ENCODE measurements at places on chromosomes 4 and X. TPM values are rescaled to one million over a fixed set of nuclear protein-coding genes. Genes with fewer than 3 reads are reported as not detected.

The FHDC1 gene
- total RNA-seq = 0.07 TPM

The SHROOM2 gene
- total RNA-seq = not detected

The SSX2 gene
- total RNA-seq = not detected

The PASD1 gene
- total RNA-seq = not detected

The RHOXF2B gene
- not detected for total RNA-seq

The XAGE1A gene
- total RNA-seq = not detected

The HS3ST1 gene
- 2.0 TPM for total RNA-seq

The PLAC8 gene
- total RNA-seq = 31.5 TPM

The MMRN1 gene
- not detected for total RNA-seq

The RADX gene
- total RNA-seq = 8.0 TPM

The HTT-AS gene
- not detected for total RNA-seq

DNA sequence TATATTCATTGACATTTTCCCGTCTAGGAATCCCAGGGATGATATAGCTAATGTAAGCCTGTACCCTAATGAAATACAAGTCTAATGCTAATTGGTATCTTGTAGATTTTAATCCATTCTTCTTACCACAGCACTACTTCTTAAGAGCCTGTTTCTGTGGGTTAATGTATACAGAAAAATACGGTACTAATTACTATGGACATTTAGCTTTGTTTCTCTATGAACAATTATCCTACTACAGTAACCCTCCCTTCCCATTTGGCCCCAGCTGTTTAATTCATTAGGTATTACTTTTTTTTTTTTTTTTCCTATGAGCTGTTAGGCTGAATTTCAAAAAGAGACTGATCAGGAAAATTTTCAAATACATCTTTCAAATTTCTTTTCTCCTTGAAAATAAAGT, 245.1 kb upstream of the SLC7A11 start:
- H3K27ac ChIP-seq = no peak overlapping the region
- no peak for DNase-seq
- H3K4me1 ChIP-seq = no peaks in the 10 kb centered on the region
- H3K27me3 ChIP-seq = no peaks in the 10 kb centered on the region

GRCh38 chr4:82905205-82905604, 4.7 kb downstream of the THAP9 start:
- DNase-seq = peak; percentile 31
- H3K4me3 ChIP-seq = no peak overlapping the region
- H3K27me3 ChIP-seq = no peaks in the 10 kb centered on the region
- H3K36me3 ChIP-seq = peaks cover 15% of the 10 kb centered on the region

DNA sequence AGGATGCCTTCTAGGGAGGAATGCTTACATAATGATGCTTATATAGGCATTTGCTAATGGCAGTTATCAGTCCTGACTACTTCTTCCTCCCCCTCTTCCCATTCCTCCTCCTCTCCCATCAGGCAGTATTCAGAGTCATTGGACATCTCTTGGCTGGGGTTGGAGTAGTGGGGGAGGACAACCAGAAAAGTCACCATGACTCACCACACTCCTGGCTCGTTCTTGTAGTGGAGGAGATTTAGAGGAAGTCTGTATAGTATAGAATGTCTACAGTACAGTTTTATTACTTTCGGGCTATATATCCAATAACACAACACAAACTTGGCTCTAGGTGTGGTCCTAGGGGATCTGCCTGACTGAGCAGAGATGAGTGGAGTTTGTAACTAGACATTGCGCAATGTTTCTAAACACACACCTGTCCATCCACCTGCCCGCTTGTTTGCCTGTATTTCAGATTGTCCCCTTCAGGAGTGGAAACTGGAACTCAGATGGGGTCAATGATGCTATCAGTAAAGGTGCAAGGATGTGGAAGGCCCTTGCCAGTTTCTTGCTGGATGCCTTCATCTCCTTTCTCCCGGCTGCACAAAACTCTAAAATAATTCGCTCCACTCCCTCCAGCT, 27.9 kb upstream of the KIAA1210 start:
- no peak overlapping the region for H3K27ac ChIP-seq
- no peak for DNase-seq
- no peaks in the 10 kb centered on the region for H3K4me1 ChIP-seq
- no peak overlapping the region for H3K4me3 ChIP-seq
- H3K27me3 ChIP-seq = no peaks in the 10 kb centered on the region
- H3K36me3 ChIP-seq = no peaks in the 10 kb centered on the region

GRCh38 chr4:7185487-7186030, 6.8 kb upstream of the SORCS2 start:
- H3K4me1 ChIP-seq = peaks cover 12% of the 10 kb centered on the region
- H3K36me3 ChIP-seq = no peaks in the 10 kb centered on the region
- peaks cover 13% of the 10 kb centered on the region for H3K27me3 ChIP-seq
- no peak for DNase-seq

- no peak for DNase-seq
- peaks cover 45% of the 10 kb centered on the region for H3K4me1 ChIP-seq
- H3K4me3 ChIP-seq = peak overlapping the region; percentile 91
- H3K27me3 ChIP-seq = peaks cover 22% of the 10 kb centered on the region
- H3K36me3 ChIP-seq = no peaks in the 10 kb centered on the region
Observed at GRCh38 chr4:140153419-140153717, 616 bp downstream of the MAML3 start.

DNA sequence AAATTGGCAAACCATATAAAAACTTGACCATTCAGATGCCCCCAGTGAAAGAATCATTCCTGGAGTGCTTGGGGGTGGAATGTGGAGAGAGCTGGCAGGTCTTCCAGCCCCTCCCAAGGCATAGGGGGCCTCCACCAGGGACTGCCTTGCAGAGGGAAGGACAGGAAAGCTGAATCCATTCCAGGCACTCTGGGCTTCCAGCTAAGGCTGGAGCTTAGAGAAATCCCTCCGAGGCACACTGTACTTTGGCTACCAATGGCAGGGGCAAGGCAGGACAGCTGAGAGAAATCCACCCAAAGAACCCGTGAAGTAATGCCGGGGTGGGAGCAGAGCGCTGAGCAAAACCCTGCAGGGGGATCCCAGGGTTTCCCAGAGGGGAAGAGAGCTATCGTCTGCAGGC, 4.0 kb downstream of the CENPU start:
- H3K27me3 ChIP-seq = no peaks in the 10 kb centered on the region
- DNase-seq = no peak
- no peak overlapping the region for H3K4me3 ChIP-seq
- peaks cover 54% of the 10 kb centered on the region for H3K4me1 ChIP-seq
- H3K36me3 ChIP-seq = peaks cover 68% of the 10 kb centered on the region

DNA sequence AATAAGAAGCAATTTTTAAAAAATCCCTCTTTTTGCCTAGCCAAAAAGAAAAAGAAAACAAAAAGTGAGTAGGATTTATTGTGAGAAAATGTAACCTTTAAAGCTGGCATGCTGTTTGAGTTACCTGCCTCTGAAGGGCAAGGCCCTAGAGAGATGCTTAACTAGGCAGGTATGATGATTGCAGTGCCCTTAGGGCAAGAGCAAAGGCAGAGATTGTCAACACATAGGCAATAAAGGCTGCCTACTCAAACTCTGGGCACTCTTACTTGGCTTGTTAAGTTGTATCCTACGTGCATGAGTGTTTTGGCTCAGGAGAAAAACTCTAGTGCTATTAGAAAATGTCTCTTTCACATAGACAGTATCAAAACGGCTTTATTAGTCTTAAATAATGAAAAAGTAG, 306.0 kb downstream of the RPA4 start:
- H3K4me1 ChIP-seq = no peaks in the 10 kb centered on the region
- no peak overlapping the region for H3K4me3 ChIP-seq
- DNase-seq = no peak
- no peak overlapping the region for H3K27ac ChIP-seq
- H3K36me3 ChIP-seq = no peaks in the 10 kb centered on the region

DNA sequence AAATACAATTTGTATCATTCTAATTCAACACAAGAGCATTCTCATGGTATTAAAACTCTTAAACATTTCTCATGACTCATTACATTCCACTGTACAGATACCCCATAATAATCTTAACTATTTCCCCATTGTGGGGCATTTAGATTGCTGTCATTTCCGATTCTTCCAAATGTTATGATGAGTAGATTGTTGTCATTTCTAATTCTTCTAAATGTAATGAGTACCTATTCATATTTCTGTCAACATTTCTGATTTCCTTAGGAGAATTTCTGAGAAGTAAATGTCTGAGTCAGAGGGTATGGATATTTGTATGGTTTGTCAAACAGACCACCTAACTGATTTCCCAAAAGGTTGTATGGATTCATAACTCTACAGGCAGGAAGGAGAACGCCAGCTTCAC, 8.3 kb downstream of the S100G start:
- H3K27ac ChIP-seq = no peak overlapping the region
- no peaks in the 10 kb centered on the region for H3K27me3 ChIP-seq
- H3K4me1 ChIP-seq = no peaks in the 10 kb centered on the region
- H3K4me3 ChIP-seq = no peak overlapping the region
- no peaks in the 10 kb centered on the region for H3K36me3 ChIP-seq

DNA sequence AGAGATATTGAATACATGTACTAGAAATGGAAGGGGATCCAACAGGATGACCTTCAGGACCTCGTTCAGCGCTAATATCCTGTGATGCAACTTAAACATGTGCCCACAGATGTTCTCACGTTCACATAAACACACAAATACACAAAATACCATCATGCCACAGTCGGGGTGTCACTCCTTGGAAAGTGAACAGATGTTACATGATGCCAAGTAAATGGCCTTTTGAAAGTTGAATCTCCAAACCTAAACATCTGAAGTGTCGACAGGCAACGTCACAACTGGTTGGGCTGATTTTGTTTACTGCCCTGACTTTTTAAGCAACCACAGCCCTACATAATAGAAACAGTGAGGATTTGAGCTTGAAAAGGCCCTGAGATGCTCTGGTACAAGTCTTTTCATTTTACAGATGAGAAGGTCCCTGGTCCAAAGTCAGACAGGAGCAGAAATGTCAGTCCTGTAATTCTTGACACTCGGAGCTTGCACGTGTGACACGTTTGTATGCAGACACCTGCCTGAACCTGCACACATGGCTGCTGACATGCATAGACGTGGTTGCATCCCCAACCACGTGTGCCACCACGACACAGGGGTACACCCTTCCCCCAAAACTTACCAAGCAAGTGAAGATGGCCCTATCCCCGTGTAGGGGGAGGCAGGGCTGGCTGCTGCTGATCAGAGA, 23.5 kb upstream of the BCORL1 start:
- H3K36me3 ChIP-seq = no peaks in the 10 kb centered on the region
- H3K27ac ChIP-seq = no peak overlapping the region
- peaks cover 23% of the 10 kb centered on the region for H3K4me1 ChIP-seq
- no peak for DNase-seq
- H3K4me3 ChIP-seq = no peak overlapping the region

DNA sequence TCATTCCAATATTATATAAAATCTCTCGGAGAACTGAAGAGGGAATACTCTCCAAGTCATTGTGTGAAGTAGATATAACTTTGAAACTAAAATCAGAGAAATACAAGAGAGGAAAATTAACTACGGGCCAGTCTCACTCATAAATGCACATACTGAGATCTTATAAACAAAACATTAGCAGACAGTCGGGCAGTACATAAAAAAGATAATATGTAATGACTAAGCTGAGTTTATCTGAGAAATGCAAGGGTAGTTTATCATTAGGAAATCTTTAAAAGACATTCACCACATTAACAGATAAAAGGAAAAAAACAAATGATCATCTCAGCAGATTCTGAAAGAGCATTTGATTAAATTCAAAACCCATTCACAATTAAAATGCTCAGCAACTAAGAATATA, 116.7 kb downstream of the NYX start:
- DNase-seq = no peak
- H3K4me3 ChIP-seq = no peak overlapping the region
- H3K36me3 ChIP-seq = peaks cover 26% of the 10 kb centered on the region
- no peaks in the 10 kb centered on the region for H3K27me3 ChIP-seq

DNA sequence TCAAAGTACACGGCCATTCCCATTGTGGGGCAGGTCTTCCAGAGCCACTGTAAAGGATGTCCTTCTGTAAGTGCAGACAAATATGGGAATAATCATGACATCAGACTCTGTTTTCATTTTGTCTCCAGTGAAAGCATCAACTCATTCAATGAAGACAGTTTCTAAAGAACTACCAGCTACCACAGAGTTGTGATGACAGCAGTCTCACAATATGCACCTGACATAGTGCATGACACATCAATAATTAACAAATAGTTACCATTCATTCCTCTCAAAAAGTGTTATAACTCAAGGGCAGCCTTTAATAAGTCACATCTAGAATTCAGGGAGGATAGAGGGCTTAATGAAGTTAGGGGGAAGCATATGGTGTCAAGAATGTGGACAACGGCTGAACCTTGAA, 20.2 kb downstream of the MTTP start:
- no peaks in the 10 kb centered on the region for H3K36me3 ChIP-seq
- no peaks in the 10 kb centered on the region for H3K27me3 ChIP-seq
- H3K4me3 ChIP-seq = no peak overlapping the region
- H3K27ac ChIP-seq = no peak overlapping the region
- H3K4me1 ChIP-seq = no peaks in the 10 kb centered on the region
- no peak for DNase-seq

Data from activated T-helper 2 cell treated with anti-CD3 and anti-CD28 coated beads, Interferon-gamma antibody, Interleukin-2, Interleukin-4, amounts not matched to agents 10 μg/mL and 5 μg/mL and 100 μg/mL, durations not matched to agents 14 hours and 24 hours and 36 hours (primary cell).